ENCODE measurements at places on chromosomes 16 and 17.
A peak's percentile ranks its signal among the peaks of the same experiment; 100 is the strongest.

GRCh38 chr17:66885417-66885816 is 50.5 kb downstream of the CACNG5 start:
- DNase-seq, result no peak

DNA sequence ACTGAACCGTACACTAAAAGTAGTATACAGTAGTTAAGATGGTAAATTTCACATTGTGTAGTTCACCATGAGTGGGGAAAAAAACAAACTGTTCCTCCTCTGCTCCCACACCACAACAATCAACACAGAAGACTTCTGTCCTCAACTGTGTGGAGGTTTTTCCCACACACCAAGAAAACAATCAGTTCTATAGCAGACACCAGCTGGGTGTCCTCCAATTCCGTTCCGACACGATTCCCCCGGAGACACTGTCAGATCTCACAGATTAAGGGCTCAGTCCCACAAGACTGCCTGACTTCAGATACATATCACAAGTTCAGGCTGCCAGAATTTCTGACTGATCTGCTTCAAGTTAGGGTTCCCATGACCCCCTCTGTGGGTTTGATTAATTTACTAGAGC is 31.8 kb downstream of the BBS2 start:
- DNase-seq, result no peak

GRCh38 chr16:27461483-27462171 is 59.7 kb downstream of the IL21R start:
- no peak for DNase-seq

DNA sequence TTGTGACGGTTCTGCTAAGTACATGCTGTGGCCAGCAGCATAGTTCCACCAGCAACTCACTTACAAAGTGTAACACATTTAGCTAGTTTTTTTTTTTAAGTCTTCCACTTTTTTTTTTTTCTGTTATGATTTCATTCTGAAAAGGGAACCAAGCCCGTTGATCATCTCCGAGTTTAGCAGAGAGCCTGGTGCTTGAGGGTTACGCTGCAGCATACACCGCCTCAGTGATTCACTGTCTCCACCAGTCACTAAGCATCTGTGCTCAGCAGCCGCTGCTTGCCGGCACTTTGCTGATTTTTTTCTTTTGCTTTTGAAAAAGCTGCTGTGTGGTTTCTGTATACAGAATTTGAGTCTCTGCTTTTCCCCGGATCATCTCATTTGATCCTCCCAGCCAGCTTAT is 194.5 kb upstream of the CDH13 start:
- DNase-seq, result no peak

DNA sequence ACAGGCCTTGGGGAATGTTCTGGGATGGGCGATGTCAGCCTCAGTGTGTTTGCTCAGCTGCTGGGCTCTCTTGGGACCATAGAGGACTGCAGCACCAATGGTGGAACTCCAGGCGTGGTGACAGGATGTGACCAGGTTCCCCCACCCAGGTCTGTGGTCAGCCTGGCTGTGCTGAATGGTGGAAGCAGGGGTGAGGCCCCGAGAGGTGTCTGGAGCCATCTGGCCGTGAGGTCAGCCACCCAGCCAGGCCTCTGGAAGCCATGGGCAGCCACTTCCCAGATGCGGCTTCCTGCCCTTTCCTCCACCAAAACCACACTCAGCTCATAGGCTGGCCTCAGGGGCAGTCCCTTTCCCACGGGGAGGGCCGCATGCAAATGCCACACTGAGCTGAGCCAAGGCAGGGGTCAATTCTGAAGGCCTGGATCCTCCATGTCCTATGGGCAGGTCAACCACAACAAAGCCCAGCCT is 7.8 kb upstream of the MAPK7 start:
- DNase-seq, result no peak

GRCh38 chr16:85231959-85232358 is 119.7 kb upstream of the CIBAR2 start:
- no peak for DNase-seq

GRCh38 chr16:47958726-47959125 is 197.1 kb downstream of the ABCC12 start:
- no peak for DNase-seq

GRCh38 chr16:48533931-48534330 is 76.0 kb downstream of the N4BP1 start:
- no peak for DNase-seq

DNA sequence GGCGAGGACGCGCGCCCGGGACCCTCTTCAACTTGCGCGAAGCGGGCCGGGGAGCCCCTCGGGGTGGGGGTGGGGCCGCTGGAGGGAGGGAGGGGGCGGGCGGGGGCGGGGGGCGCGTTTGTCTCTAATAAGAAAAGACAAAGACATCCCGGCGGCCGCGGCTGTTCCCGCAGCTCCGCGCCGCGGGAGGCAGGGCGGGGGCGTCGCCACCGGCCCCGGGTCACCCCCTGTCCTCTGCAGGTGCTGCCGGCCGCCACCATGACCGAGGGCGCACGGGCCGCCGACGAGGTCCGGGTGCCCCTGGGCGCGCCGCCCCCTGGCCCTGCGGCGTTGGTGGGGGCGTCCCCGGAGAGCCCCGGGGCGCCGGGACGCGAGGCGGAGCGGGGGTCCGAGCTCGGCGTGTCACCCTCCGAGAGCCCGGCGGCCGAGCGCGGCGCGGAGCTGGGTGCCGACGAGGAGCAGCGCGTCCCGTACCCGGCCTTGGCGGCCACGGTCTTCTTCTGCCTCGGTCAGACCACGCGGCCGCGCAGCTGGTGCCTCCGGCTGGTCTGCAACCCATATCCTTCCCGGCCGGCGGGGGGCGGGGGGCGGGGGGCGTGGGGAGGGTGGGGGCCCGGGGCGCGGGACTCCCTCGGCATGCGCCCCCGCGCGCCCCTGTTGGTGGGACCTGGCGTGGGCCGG is 714 bp downstream of the CACNA1H start:
- DNase-seq, result no peak

DNA sequence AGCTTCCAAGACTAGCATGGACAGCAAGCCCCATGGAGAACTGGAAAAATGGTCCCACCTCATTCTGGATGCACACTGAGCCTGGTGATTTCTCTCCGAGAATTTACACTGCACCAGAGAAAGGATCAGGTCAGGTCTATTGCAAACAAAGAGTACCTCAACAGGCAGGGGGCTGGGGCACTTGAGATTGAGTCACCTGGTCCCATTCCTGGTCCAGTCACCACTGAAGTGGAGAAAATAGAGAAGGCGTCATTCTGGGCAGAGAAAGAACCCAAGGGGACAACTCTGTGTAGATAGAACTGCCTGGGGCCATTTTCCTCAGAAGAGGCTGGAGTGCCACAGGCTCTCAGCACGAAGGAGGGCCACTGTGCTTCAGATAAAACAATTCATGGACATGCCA is 38.4 kb downstream of the CENPV start:
- no peak for DNase-seq

GRCh38 chr17:69170377-69170776 is 28.7 kb upstream of the ABCA6 start:
- no peak for DNase-seq

DNA sequence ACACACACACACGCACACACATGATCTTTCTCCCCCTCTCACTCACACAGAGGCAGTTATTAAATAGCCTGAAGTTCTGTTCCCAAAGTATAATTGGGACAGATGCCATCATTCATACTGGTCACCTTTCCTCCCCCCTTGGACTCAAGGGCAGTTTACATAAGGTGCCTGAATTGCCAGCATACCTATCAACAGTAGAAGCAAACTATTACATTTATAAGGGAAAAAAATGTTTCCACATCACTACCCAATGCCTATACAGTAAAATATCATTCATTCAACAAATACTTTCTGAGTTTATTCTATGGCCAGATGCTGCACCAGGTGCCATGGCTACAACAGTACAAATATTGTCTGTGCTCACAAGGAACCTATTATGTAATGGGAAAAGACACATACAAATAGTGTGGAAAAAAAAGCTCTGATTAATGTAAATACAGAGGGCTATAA is 6.3 kb downstream of the CNTD1 start:
- DNase-seq, result no peak

DNA sequence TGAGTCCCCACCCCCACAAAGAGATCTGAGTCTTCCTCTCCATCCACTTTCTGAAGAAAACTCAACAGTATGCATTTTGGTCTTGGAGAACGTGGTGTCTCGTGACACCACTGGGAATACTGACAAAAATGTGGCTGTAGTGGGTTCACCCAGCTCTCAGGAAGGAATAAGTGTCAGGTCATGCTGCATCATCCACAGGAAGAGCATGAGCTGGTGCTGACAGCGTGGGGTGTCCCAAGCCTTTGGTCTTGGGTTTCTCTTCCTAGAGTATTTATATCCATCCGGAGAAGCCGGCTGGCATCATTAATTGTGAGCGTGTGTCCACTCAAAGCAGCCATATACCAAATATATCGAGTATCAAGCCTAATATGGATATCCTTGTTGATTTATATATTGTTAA is 55.9 kb downstream of the C17orf67 start:
- DNase-seq, result no peak

GRCh38 chr16:64864232-64864809 is 257.5 kb downstream of the CDH11 start:
- no peak for DNase-seq

DNA sequence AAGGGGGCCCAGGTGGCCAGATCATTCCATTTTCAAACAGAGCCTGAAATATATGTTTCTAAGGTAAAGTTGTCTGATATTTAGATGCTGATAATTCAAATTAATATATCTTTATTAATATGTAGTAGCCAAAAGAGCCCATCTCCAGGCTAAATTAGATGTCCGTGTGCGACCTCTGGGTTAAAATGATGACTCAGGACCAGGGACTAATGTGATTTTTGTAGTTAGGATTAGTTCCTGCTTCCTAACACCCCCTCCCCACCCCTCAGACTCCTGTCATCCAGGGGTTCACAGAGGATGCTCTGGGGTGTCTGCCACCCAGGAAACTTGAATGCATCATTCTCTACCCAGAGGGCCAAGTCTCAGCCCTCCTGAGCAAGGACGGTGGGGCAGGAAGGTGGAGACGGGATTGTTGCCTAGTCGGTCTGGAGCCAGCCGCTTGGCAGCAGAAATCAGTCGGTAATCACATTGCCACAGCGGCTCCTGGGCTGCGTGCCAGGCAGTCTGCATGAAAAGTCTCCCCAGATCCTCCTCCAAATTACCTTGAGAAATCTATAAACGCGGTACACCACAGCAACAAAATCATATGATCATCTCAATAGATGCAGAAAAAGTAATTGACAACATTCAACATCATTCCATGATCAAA is 29.8 kb downstream of the CNGB1 start:
- DNase-seq, result no peak

GRCh38 chr17:15233022-15233805 is 31.9 kb downstream of the PMP22 start:
- no peak for DNase-seq

- no peak for DNase-seq
These were observed 9.3 kb upstream of the CDK3 start for GRCh38 chr17:75991396-75991795.

- no peak for DNase-seq
These were observed 21.5 kb downstream of the RPH3AL start for GRCh38 chr17:330993-331701.

GRCh38 chr16:84476401-84476800 is 28.1 kb downstream of the MEAK7 start:
- DNase-seq, result no peak

GRCh38 chr17:74972107-74972972 is at the start of gene HID1:
Gene HID1 (minus strand): TSS chr17:74972759. CDS start chr17:74972656, 103 bp downstream.
- no peak for DNase-seq

GRCh38 chr17:15263680-15264079 is 1.4 kb downstream of the PMP22 start:
- no peak for DNase-seq

GRCh38 chr17:60095830-60096229 is 17.1 kb upstream of the HEATR6 start:
- DNase-seq, result no peak

- DNase-seq, result peak; percentile 32
These were observed 7.2 kb upstream of the KRT36 start for GRCh38 chr17:41496803-41497484.

DNA sequence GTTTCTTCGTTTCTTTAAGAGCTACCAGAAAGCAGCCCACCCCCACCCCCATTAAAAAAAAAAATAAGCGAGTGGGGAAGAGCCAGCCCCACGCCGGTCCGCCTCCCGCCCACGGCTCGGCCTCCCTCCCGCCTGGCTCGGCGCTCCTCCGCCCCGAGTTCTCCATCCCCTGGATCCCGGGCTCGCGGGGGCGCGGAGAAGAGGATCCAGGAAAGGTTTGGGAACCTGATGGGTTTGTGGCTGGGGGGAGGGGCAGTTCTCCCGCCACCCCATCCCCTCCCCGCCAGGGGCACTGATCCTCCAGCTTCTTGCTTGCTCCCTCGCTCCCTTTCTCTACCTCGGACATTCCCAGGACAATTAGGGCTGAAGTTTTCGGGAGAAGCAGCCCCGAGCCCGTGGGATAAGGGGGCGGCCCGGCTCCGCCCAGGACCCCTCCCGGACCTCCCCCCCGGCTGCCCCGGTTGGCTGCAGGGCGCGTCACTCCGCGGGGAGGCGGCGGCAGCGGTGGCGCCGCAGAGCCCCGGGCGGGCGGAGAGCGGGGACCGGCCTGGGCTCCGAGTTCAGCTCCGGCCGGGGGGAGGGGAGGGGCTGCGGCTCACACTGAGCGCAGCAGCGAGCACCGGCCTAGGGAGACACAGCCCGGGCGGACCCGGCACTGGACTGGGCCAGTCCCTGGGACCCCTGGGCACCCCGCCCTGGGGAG is 1.0 kb upstream of the SALL1 start:
- peak; percentile 17 for DNase-seq

DNA sequence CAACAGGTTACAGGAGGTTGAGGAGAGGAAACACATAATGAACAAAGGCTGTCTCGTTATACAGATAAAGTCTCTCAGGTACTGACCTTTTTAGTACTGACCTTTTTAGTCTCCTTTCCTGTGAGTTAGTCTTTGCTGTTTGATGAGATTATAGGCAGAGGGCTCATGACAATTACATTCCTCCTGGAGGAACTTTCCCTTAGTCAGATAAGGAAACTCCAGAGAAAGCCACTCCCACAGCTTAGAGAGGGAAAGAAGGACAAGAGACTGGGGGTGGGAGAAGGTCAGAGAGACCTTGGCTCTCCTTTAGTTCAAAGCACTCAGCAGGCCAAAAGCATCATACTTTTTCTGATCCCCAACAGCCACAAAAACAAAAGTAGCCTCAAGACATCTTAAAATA is 15.3 kb upstream of the PSMD7 start:
- no peak for DNase-seq

- DNase-seq, result no peak
These were observed 13.3 kb upstream of the RPL38 start for GRCh38 chr17:74190154-74190553.

- DNase-seq, result no peak
These were observed 15.1 kb upstream of the CSNK2A2 start for GRCh38 chr16:58212824-58213655.

GRCh38 chr16:10965440-10966061 is 21.2 kb downstream of the CLEC16A start:
- DNase-seq, result no peak
